ENCODE measurements at places on chromosomes 7 and 10. TPM values are rescaled to one million over a fixed set of nuclear protein-coding genes. Genes with fewer than 3 reads are reported as not detected.

Gene LLCFC1
- 0.43 TPM for polyA plus RNA-seq

Gene RNF133
- polyA plus RNA-seq = 0.10 TPM

Gene PDGFA
- 53.6 TPM for polyA plus RNA-seq

Gene KCNIP2
- 5.1 TPM for polyA plus RNA-seq

Gene CUX1
- 111 TPM for polyA plus RNA-seq

Gene EMX2
- 142 TPM for polyA plus RNA-seq

Gene CLRN3
- 19.5 TPM for polyA plus RNA-seq

Gene C7orf33
- polyA plus RNA-seq = not detected

Gene CLDN4
- 76.7 TPM for polyA plus RNA-seq

Gene COL17A1
- 0.93 TPM for polyA plus RNA-seq

Gene LRMDA
- polyA plus RNA-seq = 23.0 TPM

Gene CASD1
- 52.0 TPM for polyA plus RNA-seq

Gene ADAM22
- polyA plus RNA-seq = 10.6 TPM

Gene TAS2R5
- polyA plus RNA-seq = 2.3 TPM

Gene NET1
- 162 TPM for polyA plus RNA-seq

Gene CISD1
- polyA plus RNA-seq = 60.8 TPM

Gene LIPM
- not detected for polyA plus RNA-seq

Gene ANTXRL
- not detected for polyA plus RNA-seq

Gene IL15RA
- polyA plus RNA-seq = 2.4 TPM

Gene OPN1SW
- 1.1 TPM for polyA plus RNA-seq

Gene PLEKHS1
- polyA plus RNA-seq = 0.18 TPM

Gene PHYHIPL
- polyA plus RNA-seq = 17.0 TPM

Gene WDR37
- polyA plus RNA-seq = 17.8 TPM

Gene SPDYE18
- 0.79 TPM for polyA plus RNA-seq

Gene TMEM72
- polyA plus RNA-seq = 73.5 TPM

Gene ASB15
- polyA plus RNA-seq = 2.8 TPM

Gene TMEM229A
- polyA plus RNA-seq = 0.21 TPM

Gene ANKRD7
- polyA plus RNA-seq = 4.1 TPM

Gene FAM25G
- polyA plus RNA-seq = not detected

Gene RBP4
- polyA plus RNA-seq = 0.32 TPM

Gene GPNMB
- 34.4 TPM for polyA plus RNA-seq

Gene TAS2R41
- not detected for polyA plus RNA-seq

Gene RTKN2
- polyA plus RNA-seq = 13.7 TPM

Gene UCMA
- polyA plus RNA-seq = not detected

Gene PVRIG
- 4.5 TPM for polyA plus RNA-seq

Gene CDK5
- polyA plus RNA-seq = 19.0 TPM

Gene C1QL3
- 2.3 TPM for polyA plus RNA-seq

Gene AZGP1
- 47.6 TPM for polyA plus RNA-seq

Gene CLDN3
- 69.5 TPM for polyA plus RNA-seq

Gene AKR1C8
- 0.25 TPM for polyA plus RNA-seq

Gene FAM131B
- polyA plus RNA-seq = 2.1 TPM

Gene SLC26A3
- polyA plus RNA-seq = 0.35 TPM

Gene LRRC17
- 81.4 TPM for polyA plus RNA-seq

Gene KLF6
- 54.9 TPM for polyA plus RNA-seq

Gene PLCE1
- 41.4 TPM for polyA plus RNA-seq
